CD8-positive, alpha-beta T cell (primary cell): ENCODE measurements at places on chromosomes 11 and 22.

GRCh38 chr11:2156416-2157182 lies 4.4 kb downstream of the INS start:
- no peak for DNase-seq

DNA sequence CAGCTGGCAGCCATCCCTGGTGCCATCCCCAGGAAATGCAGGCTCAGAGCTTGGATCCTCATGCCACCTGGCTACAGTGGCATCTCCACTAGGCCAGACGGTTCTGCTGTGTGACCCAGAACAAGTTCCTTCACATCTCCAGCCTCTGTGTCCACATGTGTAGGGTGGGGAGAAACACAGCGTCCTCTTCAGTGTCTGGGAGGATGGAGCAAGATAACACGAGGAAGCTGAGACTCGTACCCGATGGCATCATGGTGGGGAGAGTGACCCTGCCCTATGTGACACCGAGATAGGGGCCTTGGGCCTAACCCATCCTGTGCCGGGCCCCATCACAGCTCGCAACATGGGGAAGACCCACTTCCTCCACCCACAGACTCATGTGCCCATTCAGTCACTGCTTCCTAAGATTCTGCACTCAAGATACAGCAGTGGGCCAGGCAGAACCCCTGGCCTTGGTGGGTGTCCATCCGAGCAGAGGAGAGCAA lies 78.5 kb downstream of the MORC2 start:
- no peak for DNase-seq

DNA sequence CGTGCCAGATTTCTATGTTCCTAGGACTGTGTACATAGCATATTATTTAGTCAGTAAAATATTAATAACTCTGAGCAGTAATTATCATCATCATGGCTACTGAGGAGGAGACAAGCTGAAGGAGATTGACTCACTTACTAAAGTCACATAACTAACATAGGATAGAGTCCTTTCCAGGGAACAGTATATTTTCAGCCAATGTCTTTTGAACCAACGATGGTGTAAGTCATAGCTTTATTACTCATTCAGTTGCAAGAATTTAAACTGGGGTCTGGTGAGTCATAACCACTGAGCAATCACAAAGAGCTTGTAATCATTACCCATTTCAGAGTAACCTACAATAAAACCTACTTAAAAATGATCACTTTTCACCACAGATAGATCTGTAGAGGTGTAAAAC lies 1564.8 kb upstream of the TENM4 start:
- DNase-seq, result no peak

- no peak for DNase-seq
Measured at GRCh38 chr11:68680541-68681231, 3.7 kb upstream of the GAL start.

- DNase-seq, result no peak
Measured at GRCh38 chr11:122094836-122095235, 21.2 kb downstream of the BLID start.

DNA sequence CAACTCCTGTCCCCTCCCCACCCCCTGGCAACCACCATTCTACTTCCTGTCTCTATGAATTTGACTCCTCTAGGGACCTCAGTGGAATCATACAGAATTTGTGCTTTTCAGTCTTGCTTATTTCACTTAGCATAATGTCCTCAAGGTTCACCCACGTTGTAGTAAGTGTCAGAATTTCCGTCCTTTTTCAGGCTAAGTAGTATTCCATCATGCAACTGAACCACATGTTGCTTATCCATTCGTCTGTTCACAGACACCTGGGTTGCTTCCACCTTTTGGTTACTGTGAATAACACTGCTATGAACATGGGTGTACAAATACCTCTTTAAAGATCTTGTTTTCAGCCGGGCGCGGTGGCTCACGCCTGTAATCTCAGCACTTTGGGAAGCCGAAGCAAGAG lies 16.5 kb downstream of the CELSR1 start:
- DNase-seq, result no peak

GRCh38 chr22:50046019-50046415 lies 12.1 kb downstream of the TTLL8 start:
- no peak for DNase-seq

- no peak for DNase-seq
Measured at GRCh38 chr11:760236-760635, 13.0 kb downstream of the TALDO1 start.

- DNase-seq, result no peak
Measured at GRCh38 chr11:131985846-131986301, 615.5 kb downstream of the NTM start.

GRCh38 chr11:124946735-124947141 lies 7.3 kb upstream of the CCDC15 start:
- DNase-seq, result no peak

GRCh38 chr11:69180226-69180625 lies 24.5 kb downstream of the SMIM38 start:
- DNase-seq, result no peak

DNA sequence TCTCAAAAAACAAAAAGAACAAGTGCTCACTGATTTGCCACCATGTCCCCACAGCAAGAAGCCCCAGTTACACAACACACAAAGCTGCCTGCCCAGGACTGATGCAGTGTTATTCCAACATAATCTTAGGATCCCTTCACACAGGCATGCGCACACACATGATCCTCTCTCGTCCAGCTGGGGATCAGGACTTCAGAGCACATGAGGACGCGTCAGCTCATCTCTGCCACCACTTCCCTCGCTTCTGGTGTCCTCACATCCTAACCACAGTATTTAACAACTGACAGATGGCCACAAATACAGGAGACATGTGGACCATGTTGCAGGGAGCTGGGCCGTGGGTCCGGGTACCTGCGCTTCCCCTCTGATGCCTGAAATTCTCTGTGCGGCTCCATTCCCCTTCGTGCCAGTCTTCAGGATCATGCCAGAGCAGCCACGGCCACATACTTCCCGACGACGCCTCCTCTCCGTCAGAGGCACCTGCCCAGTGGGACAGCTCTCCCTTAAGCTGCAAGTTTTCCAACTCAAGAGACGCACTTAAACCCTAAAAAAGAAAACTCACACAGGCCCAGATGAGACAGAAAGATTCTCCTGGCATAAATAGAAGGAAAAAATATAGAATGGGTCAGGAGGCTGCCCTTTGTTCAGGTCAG lies 68.3 kb downstream of the PACSIN2 start:
- DNase-seq, result no peak
